Activated CD8-positive, alpha-beta memory T cell treated with anti-CD3 and anti-CD28 coated beads, Interleukin-2, amount 50 U/mL, for 4 hours (primary cell): ENCODE measurements at places on chromosomes 1 and 21.

- no peak for DNase-seq
Observed at GRCh38 chr1:156748670-156749418, 2.6 kb downstream of the HDGF start.

GRCh38 chr1:6003568-6004411 is 11.6 kb upstream of the NPHP4 start:
- DNase-seq = peak; percentile 6

GRCh38 chr21:17660452-17660851 is 47.8 kb upstream of the BTG3 start:
- no peak for DNase-seq

GRCh38 chr1:34863501-34863900 is 4.0 kb upstream of the SMIM12 start:
- DNase-seq = no peak

- DNase-seq = no peak
Observed at GRCh38 chr1:170623171-170623570, 40.8 kb upstream of the PRRX1 start.
